Naive thymus-derived CD4-positive, alpha-beta T cell (primary cell): ENCODE measurements at places on chromosomes 7 and 10. TPM values are rescaled to one million over a fixed set of nuclear protein-coding genes. Genes with fewer than 3 reads are reported as not detected.

TMEM213 gene
- total RNA-seq: not detected

CALHM1 gene
- not detected for total RNA-seq

ANKRD1 gene
- total RNA-seq: not detected

EBF3 gene
- total RNA-seq: not detected in 2 replicates

ARL3 gene
- total RNA-seq: 3.1 TPM

PDK4 gene
- 3.6 TPM for total RNA-seq

ADIRF gene
- 0.56 TPM for total RNA-seq

AS3MT gene
- 0.39 TPM in 1 of 2 replicates, not detected in the other for total RNA-seq

AOAH gene
- 8.5 TPM for total RNA-seq

DNA sequence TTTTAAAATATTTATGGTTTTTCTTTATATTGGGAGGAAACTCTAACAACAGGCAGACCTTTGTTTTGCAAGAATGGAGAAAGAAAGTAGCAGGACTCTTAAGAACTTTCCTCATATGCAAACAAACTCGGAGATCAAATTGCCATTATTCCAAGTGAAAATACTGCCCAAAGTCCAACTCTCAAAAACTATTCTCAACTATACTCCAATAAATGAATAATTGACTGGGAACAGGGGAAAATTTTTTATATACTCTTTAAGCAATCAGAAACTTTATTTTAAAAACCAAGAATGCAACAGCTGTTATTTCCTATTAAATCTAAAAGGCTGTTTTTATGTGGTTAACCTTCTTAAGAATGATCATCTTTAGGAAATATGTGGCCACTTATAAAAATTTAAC, 101.9 kb downstream of the COL28A1 start:
- no peak for DNase-seq
- H3K4me1 ChIP-seq: no peaks in the 10 kb centered on the region
- H3K4me3 ChIP-seq: no peak overlapping the region
- H3K27me3 ChIP-seq: no peaks in the 10 kb centered on the region

- no peak overlapping the region for H3K27ac ChIP-seq
- H3K4me3 ChIP-seq: no peak overlapping the region
- no peaks in the 10 kb centered on the region for H3K27me3 ChIP-seq
- no peaks in the 10 kb centered on the region for H3K36me3 ChIP-seq
- DNase-seq: no peak
- H3K4me1 ChIP-seq: no peaks in the 10 kb centered on the region
Measured at GRCh38 chr7:134019251-134019650, 107.9 kb upstream of the LRGUK start.

- no peaks in the 10 kb centered on the region for H3K36me3 ChIP-seq
- no peaks in the 10 kb centered on the region for H3K4me1 ChIP-seq
Measured at GRCh38 chr7:108088729-108089128, 41.4 kb downstream of the LAMB4 start.

- DNase-seq: no peak
- H3K4me3 ChIP-seq: no peak overlapping the region
- no peaks in the 10 kb centered on the region for H3K27me3 ChIP-seq
Measured at GRCh38 chr7:106486331-106486730, 174.6 kb downstream of the CCDC71L start.

GRCh38 chr10:49272251-49273081, 26.5 kb upstream of the C10orf71 start:
- DNase-seq: no peak
- H3K27me3 ChIP-seq: no peaks in the 10 kb centered on the region
- H3K4me3 ChIP-seq: no peak overlapping the region
- no peaks in the 10 kb centered on the region for H3K4me1 ChIP-seq
- H3K36me3 ChIP-seq: no peaks in the 10 kb centered on the region

- H3K36me3 ChIP-seq: no peaks in the 10 kb centered on the region
- H3K4me3 ChIP-seq: no peak overlapping the region
- H3K4me1 ChIP-seq: no peaks in the 10 kb centered on the region
- no peak for DNase-seq
Measured at GRCh38 chr10:51079331-51079730, 5.0 kb downstream of the PRKG1 start.

DNA sequence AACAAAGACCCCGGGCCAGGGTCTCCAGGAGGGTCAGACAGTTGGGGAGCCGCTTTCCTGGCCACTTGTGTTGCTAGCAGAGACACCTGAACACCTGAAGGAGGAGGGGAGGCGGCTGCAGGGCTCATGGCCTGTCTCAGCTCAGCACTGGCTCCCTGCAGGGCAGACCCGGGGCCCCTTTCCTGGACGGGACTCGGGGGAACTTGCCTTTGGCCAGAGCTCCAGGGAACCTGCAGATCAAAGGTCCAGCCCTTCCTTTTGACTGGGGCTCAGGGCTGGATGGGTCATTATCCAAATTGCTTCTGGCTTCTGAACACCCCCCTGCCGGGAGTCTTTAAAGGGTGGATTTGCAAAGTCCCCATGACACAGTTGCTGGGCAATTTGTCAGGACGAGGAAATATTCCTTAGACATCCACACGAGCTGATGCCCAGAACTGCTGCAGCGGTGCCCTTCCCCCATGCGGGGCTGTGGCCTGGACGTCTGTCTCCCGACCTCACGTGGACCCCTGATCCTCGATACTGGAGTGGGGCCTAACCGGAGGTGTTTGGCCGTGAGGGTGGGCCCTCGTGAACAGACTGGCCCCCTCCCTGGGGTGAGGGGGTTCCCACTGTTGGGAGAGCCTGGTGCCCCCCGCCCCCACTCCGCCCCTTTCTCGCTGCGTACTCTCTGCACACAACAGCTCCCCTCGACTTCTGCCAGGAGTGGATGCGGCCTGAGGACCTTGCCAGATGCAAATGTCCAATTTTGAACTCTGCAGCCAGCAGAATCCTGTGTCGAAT, 194.3 kb downstream of the ELFN1 start:
- no peaks in the 10 kb centered on the region for H3K36me3 ChIP-seq
- no peaks in the 10 kb centered on the region for H3K27me3 ChIP-seq
- no peaks in the 10 kb centered on the region for H3K4me1 ChIP-seq
- DNase-seq: no peak
- no peak overlapping the region for H3K4me3 ChIP-seq

GRCh38 chr7:117986645-117987269, 113.5 kb upstream of the CTTNBP2 start:
- DNase-seq: no peak
- no peaks in the 10 kb centered on the region for H3K36me3 ChIP-seq
- no peak overlapping the region for H3K27ac ChIP-seq

GRCh38 chr7:20085086-20085485, 132.1 kb downstream of the MACC1 start:
- H3K4me1 ChIP-seq: no peaks in the 10 kb centered on the region
- H3K4me3 ChIP-seq: no peak overlapping the region
- no peak overlapping the region for H3K27ac ChIP-seq
- no peak for DNase-seq
- H3K27me3 ChIP-seq: no peaks in the 10 kb centered on the region
- no peaks in the 10 kb centered on the region for H3K36me3 ChIP-seq

DNA sequence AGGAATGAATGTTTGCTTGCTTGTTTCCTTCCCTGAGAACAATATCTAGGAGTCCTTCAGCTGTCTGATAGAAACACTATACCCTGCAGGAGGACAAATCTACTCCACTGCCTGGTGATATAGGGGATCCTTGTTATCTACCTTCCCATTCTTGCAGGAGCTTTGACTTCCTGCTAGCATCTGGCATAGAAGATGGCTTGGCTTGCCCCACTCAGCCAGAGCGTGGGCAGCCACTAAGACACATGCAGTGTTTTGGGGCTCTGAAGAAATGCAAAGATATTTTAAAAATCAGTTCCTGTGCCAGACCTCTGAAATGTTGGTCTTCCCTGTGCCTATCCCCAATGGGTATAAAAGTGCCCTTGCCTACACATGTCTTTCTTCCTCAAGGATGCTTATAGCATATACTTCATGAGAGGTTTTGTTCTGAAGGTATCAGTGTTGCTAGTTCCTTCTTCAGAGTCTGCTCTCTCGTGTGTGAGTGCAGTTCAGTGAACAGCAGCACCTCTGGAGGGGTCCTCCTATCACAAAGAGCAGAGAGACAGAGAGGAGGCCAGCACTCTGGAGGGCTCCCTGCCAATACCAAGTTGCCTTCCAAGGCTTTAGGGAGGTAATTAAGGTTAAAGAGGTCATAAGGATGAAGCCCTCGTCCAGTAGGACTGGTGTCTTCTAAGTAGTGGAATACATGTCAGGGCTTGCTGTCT, 149.1 kb upstream of the CALCR start:
- H3K36me3 ChIP-seq: no peaks in the 10 kb centered on the region
- no peak overlapping the region for H3K27ac ChIP-seq
- H3K4me3 ChIP-seq: no peak overlapping the region
- H3K27me3 ChIP-seq: no peaks in the 10 kb centered on the region

- no peak overlapping the region for H3K4me3 ChIP-seq
- H3K36me3 ChIP-seq: no peaks in the 10 kb centered on the region
- DNase-seq: no peak
- H3K4me1 ChIP-seq: no peaks in the 10 kb centered on the region
- no peaks in the 10 kb centered on the region for H3K27me3 ChIP-seq
- H3K27ac ChIP-seq: no peak overlapping the region
Measured at GRCh38 chr7:40232242-40232893, 97.6 kb downstream of the SUGCT start.

DNA sequence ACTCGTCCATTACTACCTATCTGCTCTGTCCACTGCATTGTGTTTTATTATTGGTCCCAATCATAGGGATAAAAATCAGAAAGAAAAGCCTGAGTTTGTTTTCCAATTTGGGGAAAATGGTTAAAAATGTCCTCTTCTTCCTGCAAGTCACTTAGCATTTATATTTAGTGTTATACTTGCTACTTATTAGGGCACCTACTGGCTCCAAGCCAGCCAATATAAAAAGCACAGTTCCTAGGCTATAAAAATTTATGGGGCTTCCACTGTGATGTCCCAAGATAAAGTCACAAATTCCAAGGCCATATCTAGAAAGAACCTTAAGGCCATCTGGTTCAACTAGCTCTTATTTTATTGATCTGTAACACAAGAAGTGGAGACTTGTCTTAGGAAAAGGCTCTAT, 3.2 kb downstream of the SLC35B4 start:
- no peak overlapping the region for H3K4me3 ChIP-seq
- H3K27ac ChIP-seq: no peak overlapping the region
- H3K36me3 ChIP-seq: peaks cover 6% of the 10 kb centered on the region
- H3K4me1 ChIP-seq: no peaks in the 10 kb centered on the region

DNA sequence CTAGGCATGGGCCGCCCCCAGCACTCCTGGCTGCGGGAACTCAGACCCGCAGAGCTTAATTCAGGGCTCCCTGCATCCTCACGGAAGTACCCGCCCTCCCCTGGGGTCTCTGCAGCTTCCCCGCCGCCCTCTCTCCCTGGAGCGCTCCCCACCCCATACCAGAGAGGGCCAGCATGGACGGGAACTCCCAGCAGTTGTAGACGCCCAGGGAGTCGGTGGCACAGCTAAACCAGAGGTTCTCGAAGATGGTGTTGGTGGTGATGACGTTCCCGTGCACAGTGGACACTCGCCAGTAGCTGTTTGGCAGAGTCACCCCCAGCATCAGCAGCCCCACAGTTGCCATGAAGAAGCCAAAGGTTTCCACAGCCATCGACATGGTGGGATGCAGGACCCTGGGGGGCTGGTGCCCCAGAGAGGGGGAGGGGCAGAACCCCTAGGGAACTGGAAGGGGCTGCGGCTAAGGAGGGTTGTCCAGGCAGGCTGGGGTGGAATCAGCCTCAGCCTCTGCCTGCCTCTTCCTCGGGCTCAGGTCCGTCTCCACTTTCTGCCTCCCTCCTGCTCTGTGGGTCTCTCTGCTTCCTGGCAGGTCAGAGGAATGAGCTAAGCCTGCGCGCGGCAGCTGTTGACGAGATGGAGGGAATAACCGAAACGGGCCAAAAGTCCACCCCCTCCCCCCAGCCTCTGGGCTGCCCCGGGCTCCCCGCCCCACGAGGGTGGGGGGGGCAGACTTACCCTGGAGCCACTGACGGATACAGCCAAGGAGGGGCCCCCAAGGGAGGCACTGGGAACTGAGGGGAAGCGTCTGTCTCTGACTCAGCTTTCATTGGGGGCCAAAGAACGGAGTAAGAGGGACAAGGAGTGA, at the start of gene CLDN15:
CLDN15 (minus strand) TSS at position 597 of the 862 bp plus-strand sequence; CDS start at position 376, 221 bp downstream.
- no peaks in the 10 kb centered on the region for H3K36me3 ChIP-seq
- no peak within 1 kb of the TSS for H3K4me3 ChIP-seq
- H3K27me3 ChIP-seq: no peaks in the 10 kb centered on the region
- no peak within 1 kb of the TSS for H3K27ac ChIP-seq

DNA sequence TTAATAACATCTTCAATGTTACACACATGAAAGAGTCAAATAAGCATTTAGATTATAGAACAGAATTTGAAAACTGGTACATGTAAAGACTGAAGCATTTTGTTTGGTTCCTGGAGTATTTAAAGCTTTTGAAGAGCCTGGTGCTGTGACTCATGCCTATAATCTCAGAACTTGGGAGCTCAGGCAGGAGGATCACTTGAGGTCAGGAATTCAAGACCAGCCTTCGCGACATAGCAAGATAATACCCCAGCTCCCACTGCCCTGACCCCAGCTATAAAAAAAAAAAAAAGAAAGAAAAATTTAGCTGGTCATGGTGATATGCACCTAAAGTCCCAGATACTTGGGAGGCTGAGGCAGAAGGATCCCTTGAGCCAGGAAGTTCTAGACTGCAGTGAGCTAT, 87.8 kb downstream of the HDAC9 start:
- DNase-seq: no peak
- no peak overlapping the region for H3K27ac ChIP-seq
- no peaks in the 10 kb centered on the region for H3K4me1 ChIP-seq
- no peak overlapping the region for H3K4me3 ChIP-seq
- no peaks in the 10 kb centered on the region for H3K36me3 ChIP-seq
- H3K27me3 ChIP-seq: no peaks in the 10 kb centered on the region
